ENCODE measurements at places on chromosomes 5 and 9.

DNA sequence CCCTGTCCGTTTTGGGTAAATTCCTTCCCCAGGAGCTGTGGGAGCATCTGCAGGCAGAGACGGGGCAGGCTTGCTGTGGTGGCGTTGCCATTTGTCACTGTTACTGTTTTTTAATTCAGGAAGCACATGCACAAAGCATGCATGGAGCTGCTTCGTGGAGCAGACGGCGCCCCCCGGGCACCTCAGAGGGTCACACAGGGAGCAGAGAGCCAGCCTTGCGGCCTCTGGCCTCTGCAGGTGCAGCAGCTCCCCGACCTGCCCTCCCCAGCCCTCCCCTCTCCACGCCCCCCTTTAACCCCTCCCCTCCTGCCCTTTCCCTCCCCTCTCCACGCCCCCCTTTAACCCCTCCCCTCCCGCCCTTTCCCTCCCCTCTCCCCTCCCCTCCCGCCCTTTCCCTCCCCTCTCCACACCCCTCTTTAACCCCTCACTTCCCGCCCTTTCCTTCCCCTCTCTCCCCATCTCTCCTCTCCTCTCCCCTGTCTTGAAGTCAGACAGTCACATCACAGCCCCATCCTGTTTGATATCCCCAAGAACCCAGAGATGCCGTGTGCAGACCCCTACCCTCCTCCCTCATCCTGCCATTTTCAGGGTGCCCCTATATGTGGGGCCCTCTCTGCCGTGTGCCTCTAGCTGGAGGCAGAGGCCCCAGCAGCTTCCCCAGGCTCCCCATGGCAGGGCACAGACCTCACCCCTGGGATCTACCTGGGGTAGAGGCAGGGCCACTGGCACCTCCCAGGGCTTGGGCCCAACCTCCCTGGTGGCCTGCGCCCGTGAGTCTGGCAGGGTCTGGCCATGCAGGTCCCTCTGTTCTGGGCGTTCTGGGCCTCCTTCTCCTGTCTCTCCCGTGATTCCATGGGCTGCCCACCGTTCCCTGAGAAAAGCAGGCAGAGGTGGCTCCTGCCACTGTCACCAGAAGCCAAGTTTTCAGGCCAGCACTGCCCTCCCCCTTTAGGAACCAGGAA, 29.6 kb upstream of the UBAC1 start:
- DNase-seq = no peak

- DNase-seq = no peak
These were observed 12.5 kb downstream of the SMARCA2 start for GRCh38 chr9:2027543-2028160.

DNA sequence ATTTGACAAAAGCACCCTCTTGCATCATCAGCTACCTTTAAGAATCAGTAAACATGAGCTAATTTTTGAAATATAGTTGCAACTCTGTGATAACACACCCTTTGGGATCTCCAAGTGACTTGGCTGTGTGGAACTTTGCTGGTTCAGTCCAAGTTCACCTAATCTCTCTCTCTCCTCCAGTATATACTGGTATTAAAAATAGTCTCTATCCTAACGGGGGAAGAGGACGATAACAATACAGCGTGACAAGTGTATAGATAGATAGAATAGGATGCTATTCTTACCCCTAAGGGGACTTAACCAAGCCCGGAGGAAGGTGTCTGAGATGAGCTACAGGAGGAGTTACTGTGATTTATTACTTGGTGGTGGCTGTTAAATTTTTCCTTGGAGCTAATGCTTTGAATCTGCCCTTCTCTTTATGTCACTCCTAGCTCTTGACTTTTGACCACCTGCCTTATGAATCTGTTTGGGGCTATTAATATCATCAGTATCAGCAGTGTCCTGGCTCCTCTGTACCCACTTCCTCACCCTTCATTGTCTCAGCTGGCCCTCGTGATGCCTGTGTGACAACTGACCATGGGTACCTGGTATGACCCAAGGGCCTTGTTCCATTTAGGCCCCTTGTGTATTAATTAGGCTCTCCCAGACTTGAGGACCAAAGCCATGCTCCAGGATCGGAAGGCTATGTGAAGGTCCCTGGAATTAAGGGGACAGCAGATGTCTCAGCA, 223.9 kb downstream of the SREK1 start:
- DNase-seq = no peak

- DNase-seq = no peak
These were observed 53.2 kb downstream of the GALNT10 start for GRCh38 chr5:154243736-154244135.

- DNase-seq = no peak
These were observed 39.4 kb downstream of the KLHL3 start for GRCh38 chr5:137696481-137696880.

DNA sequence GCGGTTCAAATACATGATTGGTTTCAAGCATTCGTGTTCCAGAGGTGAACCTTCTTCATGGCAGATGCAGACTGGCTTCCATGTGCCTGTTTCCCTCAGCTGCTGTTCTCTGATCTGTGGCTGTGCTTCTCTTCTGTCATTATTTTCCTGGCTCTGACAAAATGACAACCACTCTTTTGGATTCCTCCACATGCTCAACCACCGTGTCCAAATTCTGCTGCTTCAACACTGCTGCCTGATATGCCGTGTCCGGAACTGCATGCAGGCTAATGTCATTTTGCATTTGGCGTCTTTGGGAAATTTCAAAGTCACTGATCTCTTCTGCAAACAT, 368.7 kb upstream of the ZNF608 start:
- DNase-seq = no peak

- DNase-seq = no peak
These were observed 12.4 kb downstream of the CEL start for GRCh38 chr9:133074111-133074651.

GRCh38 chr5:30401479-30402058, 791.9 kb upstream of the CDH6 start:
- DNase-seq = no peak

DNA sequence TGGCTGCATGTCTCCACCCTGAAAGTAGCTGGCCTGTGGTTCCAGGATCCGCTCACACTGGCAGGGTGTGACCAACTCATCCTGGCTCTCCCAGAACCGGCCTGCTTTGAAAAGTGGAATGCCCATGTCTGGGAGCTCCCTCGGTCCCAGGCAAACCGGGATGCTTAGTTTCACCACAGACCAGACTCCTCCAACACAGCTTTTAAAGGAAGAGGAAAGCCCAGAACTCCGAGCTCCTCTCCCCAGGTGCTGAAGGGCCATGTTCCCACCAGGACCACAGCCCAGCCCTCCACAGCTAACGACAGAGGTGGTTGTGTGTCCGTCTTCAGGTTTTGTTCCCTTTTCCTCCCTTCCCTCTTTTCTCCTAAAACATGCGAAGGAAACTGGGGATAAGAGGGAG, 38.0 kb downstream of the GTF3C4 start:
- DNase-seq = no peak

DNA sequence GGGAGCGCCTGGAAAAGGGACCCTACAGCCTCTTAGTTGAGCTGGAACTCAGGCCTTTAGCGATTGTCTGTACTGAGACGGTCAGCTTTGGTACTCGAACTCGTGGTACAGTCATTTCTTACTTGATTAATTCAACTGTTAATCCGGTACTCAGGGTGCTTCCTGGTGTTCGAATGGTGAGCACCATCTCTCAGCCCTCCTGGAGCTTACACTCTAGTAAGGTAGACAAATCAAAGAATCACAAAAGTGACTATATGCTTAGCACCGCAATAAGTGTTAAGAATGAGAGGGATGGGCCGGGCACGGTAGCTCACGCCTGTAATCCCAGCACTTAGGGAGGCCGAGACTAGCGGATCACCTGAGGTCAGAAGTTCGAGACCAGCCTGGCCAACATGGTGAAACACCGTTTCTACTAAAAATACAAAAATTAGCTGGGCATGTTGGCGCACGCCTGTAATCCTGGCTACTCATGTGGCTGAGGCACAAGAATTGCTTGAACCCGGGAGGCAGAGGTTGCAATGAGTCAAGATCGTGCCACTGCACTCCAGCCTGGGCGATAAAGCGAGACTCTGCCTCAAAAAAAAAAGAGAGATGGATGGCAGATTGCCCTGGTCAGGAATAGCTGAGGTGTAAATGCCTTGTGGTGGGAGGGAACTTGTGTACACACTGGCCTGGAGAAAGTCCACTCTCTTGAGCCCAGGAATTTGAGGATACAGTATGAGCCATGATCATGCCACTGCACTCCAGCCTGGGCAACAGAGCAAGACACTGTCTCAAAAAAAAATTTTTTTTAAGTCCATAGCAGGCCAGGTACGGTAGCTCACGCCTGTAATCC, 981 bp downstream of the TCOF1 start:
- no peak for DNase-seq

- DNase-seq = no peak
These were observed 17.0 kb upstream of the SELENOP start for GRCh38 chr5:42828671-42829070.

DNA sequence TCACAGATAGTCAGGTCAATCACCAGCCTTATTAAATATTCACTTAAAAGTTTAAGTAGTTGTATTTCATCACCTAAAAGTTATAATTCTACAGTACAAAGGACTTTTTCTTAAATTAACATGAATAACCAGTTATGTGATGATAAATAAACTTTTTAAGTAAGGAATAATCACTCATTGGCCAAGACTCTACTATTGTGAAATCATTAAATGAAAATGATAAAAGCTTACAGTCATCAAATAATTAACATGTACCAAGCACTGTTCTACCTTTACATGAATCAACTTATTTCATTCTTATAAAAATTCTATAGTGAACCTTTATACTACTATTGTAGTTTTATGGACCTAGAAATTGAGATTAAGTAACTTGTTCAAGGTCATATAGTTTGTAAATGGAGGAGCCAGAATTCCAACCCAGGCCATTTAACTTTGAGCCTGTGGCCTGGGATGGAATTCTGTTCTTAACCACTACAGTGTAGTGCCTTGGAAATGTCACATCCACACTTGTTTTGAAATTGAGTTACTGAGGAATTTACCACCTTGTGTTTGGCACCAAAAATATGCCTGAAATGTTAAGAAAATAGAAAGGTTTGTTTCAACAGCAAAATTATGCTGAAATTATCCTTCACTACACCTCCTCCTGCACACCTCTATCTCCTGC, 32.8 kb upstream of the MSANTD3 start:
- no peak for DNase-seq

- DNase-seq = no peak
These were observed 161.5 kb downstream of the DEPDC1B start for GRCh38 chr5:60538426-60538825.

GRCh38 chr9:98502976-98503325, 205.8 kb downstream of the GABBR2 start:
- no peak for DNase-seq

DNA sequence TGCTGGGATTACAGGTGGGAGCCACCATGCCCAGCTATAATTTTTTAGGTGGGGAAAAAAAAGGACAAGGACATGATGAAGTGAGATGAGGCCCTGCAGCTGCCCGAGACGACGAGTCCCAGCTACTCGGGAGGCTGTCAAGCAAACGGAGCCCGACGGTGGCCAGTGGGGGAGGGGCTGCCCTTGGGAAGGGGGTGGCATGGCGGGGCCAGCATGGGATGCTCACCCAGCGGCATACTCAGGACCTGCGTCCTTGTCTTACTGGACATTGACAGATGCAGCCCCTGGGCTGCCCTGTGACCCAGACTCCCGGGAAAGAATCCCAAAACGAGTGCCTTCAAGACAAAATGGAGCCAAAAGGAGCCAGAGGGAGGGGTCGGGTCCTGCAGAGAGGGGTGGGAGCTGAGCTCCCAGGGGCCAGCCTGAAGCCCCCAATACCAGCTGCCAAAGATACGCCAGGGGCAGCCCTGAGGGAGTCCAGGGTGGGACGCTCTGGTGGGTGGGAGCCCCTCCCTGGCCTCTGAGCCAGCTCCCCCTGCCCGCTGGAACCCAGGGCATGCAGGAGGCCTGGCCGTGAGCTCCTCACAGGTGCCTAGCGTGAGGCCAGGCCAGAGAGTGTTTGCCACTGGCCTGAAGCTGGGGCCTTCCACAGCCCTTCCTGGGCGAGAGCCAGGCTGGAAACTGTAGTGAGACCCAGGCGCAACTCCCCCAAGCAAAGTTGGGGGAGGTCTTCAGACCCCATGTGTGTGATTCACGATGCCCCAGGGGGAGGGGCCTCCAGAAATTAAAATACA, 15.7 kb downstream of the CCDC187 start:
- DNase-seq = no peak

GRCh38 chr9:93225417-93225816, 41.5 kb downstream of the WNK2 start:
- no peak for DNase-seq

DNA sequence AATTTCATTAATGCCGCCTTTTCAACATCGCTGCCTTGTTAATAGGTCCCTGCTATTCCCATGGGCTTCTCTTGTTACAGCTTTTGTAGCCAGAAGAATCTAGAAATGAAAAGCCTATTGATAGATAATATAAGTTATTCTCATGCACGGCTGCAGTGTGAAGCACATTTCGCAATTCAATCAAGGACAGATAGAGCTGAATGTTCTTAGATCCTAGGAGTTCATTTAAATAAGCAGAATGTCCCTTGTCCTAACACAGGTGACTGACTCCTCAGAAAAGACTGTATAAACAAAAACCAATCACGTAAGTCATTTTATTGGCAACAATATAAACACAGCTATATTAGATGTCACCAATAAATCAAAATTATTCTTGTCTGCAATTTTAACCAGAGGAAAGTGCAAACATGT, 9.4 kb downstream of the GLIS3 start:
- no peak for DNase-seq

GRCh38 chr9:88322906-88323566, 65.2 kb upstream of the SPIN1 start:
- DNase-seq = no peak

GRCh38 chr9:27537027-27537435, 7.4 kb upstream of the MOB3B start:
- no peak for DNase-seq

DNA sequence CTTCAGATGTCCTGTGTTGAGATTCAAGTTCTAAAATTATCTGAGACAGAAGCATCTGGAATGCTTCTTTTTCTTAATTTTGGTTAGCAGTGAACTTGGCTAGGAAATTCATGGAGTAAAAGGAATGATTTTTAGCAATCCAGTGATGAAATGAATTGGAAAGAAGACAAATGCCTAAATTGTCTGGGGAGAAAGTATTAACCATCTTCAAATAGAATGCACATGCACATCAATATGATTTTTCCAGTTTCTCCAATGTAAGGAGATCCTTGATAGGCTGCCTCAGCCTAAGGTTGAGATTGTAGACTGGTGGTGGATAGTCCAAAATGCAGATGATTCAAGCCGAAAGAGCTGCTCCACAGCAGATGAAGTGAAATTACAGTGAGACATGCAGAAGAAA, 106.7 kb downstream of the PCSK5 start:
- DNase-seq = no peak

- DNase-seq = no peak
These were observed 15.8 kb downstream of the ZFAND5 start for GRCh38 chr9:72349240-72349639.

- no peak for DNase-seq
These were observed 92.3 kb downstream of the FANCC start for GRCh38 chr9:95225076-95225725.

- DNase-seq = no peak
These were observed 112.0 kb downstream of the TMEM174 start for GRCh38 chr5:73284985-73285384.

- no peak for DNase-seq
These were observed 124.3 kb downstream of the SLC1A3 start for GRCh38 chr5:36730537-36731216.

Data from type B pancreatic cell (in vitro differentiated cells).